ENCODE measurements at places on chromosomes 4 and X.

GRCh38 chrX:18875256-18875878 lies 108.5 kb downstream of the PHKA2 start:
- no peak for DNase-seq

- DNase-seq: no peak
These were observed 245.9 kb downstream of the HS3ST1 start for GRCh38 chr4:11182586-11183355.

GRCh38 chr4:157012296-157012695 lies 40.7 kb upstream of the PDGFC start:
- DNase-seq: no peak

DNA sequence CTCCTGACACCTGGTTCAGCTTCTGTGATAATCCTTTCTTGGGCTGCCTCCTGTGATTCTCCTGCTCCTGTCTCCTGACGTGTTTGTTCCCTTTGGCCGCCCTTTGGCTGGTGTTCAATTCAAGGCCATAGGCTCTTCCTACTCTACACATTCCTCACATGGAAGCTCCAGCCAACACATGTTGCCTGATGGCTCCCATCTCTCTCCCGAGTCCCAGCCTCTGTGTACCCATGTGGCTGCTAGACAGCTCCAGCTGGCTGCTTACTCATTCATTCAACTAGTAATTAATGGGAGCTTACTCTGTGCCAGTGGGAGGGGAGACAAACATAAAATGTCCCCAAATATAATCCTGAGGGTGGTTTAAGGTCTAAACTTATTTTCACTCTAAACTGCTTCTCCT lies 9.2 kb upstream of the MED28 start:
- no peak for DNase-seq

- DNase-seq: no peak
These were observed 104.0 kb upstream of the MBNL3 start for GRCh38 chrX:132592880-132593279.

- DNase-seq: no peak
These were observed 48.3 kb downstream of the PDE5A start for GRCh38 chr4:119580293-119580692.

DNA sequence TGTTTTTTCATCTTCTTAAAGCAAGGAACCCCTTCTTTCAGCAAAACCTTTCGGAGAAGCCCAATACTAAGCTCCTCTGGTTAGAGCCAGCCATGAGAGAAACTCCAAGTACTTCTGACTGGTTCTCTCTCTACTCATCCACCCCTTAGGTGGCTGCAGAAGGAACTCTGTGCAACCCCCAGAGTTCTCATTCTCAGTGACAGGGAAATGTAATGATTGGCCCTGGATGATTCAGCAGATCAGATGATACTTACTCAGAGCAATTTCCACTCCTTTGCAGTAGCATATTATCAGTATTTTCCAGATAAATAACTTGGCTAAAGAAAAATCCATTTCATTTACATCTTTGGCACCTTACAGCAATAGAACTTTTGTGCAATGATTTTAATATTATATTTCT lies 3.2 kb downstream of the SPP1 start:
- no peak for DNase-seq

DNA sequence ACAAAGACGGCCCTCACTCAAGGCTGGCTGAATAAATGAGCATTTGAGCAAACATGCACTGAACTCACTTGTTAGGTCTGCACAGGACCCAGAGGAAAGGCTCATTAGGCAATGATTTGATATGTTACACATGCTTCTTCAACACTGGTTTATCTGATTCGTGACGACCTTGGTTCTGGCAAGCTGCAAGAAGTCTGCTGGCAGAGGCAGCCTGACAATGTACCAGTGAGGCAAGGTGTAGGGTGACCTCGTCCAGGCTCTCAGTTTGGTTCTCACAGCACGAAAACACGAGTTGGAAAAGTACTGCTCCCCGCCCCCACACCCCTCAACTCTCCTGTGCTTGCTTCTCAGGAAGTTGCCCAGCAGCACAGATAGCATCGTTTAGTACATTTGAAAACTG lies 63.1 kb upstream of the CITED1 start:
- DNase-seq: no peak

- DNase-seq: no peak
These were observed 1.7 kb upstream of the VCX start for GRCh38 chrX:7841084-7841805.

DNA sequence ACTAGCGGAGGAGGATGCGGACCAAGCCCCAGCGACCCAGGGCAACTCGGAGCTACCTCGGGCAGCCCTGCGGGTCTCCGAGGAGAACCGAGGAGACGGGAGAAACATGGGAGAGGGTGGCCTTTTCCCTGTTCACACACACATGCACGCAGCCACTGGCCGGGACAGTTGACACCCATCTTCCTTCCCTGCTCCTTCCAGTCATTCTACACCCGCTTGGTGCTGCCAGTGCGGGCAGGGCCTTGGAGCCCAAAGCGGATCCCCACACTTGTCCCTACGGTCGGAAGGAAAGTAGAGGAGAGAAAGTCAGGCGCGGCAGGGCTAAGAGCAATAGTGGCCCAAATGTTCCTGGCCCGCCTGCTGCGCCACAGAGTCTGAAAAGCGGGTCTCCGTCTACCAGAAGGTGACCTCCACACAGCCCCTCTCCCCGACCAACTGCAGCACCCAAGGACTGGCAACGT lies 1.1 kb upstream of the PPP3CA start:
- no peak for DNase-seq
